ENCODE measurements at places on chromosomes 7 and 10.

DNA sequence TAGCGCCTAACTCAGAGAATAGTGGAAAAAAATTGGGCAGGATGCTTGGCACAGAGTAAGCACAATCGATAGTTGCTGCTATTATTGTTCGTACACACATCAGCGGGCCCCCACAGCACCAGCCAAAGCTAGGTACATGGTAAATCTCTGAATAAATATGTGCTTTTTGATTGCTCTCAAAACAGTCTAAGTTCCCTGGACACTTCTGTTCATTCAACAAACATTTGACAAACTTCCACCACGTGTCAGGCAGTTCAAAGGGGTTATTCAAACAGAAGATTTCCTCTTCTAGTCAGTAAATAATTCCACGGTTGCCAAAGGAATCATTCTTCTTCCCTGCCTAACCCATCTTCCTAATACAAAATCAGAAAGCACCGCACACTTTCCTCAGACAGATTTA, 150.8 kb downstream of the DGKI start:
- DNase-seq = no peak

DNA sequence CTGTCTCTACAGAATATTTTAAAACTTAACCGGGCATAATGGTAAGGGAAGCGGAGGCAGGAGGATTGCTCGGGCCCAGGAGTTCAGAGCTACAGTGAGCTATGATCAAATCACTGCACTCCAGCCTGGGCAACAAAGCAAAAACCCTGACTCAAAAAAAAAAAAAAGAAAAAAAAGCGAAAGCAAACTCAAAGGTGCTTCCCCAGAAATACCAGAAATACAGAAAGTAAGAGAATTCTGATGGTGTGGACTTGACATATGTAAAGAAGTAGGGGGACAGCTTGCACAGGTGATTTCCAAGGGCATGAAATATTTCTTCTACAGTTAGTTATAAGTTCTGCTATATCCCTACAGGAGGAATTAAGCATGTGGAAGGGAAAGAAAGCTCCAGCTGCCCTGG, 69.7 kb upstream of the APBB1IP start:
- DNase-seq = no peak

- DNase-seq = no peak
Measured at GRCh38 chr7:67762516-67762915, 765.9 kb downstream of the TYW1 start.

DNA sequence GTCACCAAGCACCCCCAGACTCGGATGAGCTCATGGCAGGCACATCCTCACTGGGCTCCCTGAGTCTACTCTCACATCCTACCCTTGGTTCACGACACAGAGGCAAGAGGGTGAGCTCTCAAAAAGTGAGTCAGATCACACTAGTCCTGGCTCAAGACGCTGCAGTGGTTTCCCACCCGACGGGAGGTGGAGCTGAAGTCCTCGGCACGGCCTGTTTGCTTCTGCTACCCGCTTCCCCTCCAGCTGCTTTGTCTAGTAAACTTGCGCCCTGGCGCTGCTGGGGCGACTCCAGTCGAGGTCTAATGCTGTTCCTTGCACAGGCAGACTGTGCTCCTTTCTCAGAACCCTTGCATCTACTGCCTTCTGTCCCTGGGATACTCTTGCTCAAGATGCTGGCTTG, 13.5 kb upstream of the SFMBT2 start:
- peak; percentile 5 for DNase-seq

GRCh38 chr7:55092186-55092974, 73.6 kb downstream of the EGFR start:
- DNase-seq = no peak

GRCh38 chr10:92011560-92012214, 88.1 kb downstream of the BTAF1 start:
- DNase-seq = no peak

- no peak for DNase-seq
Measured at GRCh38 chr10:17214971-17215781, 12.9 kb upstream of the VIM start.

DNA sequence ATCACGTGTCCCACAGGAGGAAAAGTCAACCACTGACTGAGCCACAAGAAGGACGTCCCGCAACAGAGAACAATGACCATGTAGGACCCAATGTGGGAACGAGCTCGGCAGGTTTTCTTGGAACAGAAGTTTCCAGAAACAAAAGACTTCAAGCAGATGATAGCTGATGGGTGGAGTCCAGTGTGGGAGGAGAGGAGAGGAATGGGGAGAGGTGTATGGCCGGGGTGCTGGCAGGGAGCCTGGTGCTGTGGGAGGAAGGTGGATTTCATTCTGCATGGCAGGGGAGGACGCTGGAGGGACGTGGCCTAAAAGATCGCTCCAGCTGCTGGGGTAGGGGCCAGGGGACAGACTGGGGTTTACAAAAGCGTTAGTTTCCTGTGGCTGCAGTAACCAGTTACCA, 48.5 kb upstream of the LMTK2 start:
- DNase-seq = no peak

GRCh38 chr10:34288634-34289033, 526.5 kb downstream of the PARD3 start:
- no peak for DNase-seq

DNA sequence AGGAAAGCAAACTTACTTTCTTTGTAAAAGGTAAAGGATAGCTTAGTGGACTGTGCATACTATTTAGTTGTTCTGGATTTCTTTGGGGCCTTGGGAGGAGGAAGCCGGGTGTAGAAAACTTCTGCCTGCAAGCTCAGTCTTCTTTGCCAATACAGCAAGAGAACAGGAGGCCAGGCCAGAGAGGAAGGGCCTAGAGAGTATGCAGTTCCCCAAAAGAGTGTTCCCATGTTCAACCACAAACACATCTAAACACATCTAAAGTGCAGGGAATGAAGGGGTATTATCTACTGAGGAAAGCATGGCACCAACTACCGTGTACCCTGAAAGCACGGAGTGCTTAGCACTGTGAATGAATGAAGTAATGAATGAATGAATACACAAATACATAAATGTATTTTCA, 11.0 kb downstream of the KIAA1217 start:
- DNase-seq = no peak

- DNase-seq = no peak
Measured at GRCh38 chr7:15620491-15621185, 58.8 kb upstream of the AGMO start.

- no peak for DNase-seq
Measured at GRCh38 chr7:2288503-2288902, 25.7 kb downstream of the SNX8 start.

GRCh38 chr7:40015790-40016296, 65.8 kb downstream of the CDK13 start:
- DNase-seq = no peak

DNA sequence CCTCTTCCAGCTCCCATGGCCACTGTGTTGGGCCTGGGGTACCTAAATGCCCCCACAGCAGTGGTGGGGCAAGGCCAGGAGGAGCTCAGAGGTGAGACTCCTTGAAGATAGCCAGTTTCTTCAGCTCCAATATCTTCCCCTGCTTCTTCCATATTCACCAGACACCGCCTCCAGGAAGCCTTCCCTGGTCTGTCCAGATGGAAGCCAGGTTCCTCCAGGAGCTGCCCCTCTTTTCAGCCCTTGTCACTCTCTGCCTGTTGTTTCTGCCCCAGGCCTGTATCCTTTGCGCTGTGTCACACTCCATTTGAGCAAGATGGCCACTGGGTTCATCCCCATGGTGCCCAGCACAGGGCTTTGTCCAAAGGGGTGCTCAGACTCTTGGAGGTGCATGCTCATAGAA, 127.7 kb downstream of the MYL10 start:
- no peak for DNase-seq

DNA sequence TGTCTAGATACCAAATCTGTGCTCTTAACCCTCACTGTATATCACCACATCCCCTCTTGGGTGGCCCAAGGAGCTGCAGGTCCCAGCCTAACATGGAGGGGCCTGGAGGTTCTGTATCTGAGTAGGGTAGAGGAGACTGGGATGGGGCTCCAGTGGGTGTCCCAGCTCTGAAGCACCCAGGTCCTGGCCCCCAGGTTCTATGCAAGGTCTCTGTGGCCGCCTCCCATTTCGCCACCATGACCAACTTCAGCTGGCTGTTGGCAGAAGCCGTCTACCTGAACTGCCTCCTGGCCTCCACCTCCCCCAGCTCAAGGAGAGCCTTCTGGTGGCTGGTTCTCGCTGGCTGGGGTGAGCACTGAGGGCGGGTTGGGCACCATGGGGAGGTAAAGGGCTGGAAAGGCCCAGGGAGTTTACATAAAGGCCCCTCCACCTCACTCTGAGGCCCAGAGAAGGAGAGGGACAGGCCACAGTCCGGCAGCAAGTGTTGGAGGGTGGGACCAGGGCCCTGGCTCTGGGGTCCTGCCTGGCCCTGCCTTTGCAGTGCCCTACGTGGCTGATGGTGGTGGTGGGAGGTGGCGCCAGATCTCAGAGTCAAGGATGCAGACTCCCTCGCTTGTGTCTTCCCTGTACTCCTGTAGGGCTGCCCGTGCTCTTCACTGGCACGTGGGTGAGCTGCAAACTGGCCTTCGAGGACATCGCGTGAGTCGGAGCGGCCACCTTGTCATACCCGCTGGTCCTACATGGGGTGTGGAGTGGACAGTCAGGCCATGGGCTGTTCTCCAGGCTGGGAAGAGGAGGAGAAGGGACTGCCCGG, 10.2 kb downstream of the GHRHR start:
- no peak for DNase-seq

- no peak for DNase-seq
Measured at GRCh38 chr7:131692131-131692960, 135.9 kb upstream of the PODXL start.

DNA sequence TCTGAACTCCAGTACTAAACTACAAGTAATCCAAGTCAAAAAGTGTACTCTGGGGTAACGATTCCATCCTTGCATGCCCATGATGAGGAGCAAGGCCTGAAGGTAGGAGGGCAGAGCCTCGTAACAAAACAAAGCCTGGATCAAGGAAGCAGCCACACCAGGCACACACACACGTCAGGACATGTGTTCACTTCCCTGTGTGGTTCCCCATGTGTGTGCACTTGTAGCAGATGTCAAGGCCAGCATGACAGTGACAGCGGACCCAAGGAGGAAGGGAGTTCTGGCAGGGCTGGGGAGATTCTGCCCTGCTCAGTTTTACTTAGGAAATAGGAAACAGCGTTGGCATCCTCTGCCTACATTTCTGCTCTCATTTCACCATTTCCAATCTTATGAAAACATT, 92.8 kb downstream of the ALOX5 start:
- DNase-seq = no peak

DNA sequence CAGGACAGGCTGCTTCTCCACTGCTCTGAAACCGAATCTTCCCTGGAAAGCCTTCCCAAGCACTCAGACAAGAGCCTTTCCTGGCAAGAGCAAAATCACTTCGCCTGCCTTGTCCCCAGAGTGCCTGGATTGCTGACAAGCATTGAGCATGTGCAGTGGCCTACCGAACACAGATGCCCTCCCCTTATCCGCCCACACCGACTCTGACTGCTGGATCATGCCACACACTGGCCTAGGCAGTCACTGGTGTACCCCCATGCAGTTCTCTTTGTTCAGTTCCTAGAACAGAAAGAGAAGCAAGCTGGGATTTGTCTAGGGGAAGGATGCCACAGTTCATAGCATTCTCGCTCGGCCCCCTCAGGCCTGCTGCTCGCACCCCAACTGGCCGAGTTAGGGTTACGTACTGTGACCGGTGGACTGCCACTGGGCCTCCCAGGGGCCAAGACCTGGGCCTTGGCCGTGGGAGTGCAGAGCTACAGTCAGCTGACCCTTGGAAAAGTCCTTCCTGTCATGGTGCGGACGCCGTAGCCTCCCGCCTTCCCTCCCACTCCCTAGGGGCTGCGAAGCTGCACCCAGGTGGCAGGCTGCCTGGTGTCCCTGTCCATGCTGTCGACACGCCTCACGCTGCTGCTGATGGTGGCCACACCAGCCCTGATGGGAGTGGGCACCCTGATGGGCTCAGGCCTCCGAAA, 6.9 kb downstream of the ABCB8 start:
- no peak for DNase-seq

GRCh38 chr10:4046030-4046429, 261.0 kb upstream of the KLF6 start:
- DNase-seq = no peak

DNA sequence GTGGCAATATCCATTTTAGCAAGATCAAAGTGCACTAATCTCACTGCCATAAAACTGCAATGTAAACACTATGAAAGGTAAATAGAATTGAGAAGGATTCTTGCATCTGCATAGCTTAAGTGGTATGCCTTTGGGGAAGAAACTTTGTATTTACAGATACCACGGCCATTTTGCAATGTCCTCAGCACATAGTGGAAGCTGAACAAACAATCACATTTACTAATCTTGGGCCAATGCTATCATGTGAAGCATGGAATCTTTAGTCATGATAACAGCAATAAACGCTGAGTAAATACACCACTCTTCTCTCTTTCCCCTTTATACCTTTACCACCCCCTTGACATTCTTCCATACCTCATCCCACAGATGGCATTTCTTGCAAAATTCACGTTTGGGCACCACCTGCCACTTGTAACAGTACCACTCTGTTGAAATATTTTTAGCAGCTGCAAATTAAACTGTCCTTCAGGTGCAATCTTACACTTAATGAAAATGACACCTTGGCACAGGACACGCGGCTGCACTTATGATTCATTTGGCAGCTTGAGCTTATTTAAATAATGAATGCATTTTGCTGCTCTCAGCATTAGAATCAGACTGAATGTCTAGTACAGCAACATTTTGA, 171.8 kb downstream of the SEMA3A start:
- DNase-seq = no peak

GRCh38 chr10:67936416-67936815, 52.0 kb downstream of the SIRT1 start:
- DNase-seq = no peak

- DNase-seq = no peak
Measured at GRCh38 chr10:99761365-99761764, 21.1 kb upstream of the ABCC2 start.

DNA sequence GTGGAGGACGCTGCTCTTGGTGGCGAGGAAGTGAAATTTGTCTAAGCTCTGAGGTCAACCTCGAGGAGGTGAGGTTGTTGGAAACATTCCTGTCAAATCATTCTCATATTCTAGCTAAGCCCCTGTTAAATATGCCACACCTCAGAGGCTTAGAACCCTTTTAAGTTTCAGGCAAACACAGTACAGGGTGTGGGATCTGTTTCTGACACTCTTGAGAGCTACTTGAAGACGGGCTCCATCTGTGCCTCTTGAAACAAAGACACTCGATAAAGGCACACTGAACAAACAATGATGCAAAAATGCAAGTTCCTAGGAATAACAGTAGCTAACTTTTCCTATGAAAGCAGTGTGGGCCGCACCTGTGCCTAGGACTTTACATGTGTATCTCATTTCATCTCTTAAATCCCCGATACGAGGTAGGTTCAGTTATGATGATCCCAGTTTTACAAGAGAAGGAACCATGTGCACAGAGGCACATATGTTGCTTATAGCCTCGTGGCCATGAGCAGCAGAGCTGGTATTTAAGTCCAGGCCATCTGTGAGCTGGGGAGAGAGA, 299.2 kb downstream of the CCDC3 start:
- DNase-seq = no peak
